Occipital lobe (tissue), 3 donors: ENCODE measurements at places on chromosomes 5 and 9. TPM values are rescaled to one million over a fixed set of nuclear protein-coding genes. Genes with fewer than 3 reads are reported as not detected.

The FUT7 gene
- total RNA-seq = not detected

The FOXD4L6 gene
- 0.31 TPM for total RNA-seq

The CD274 gene
- total RNA-seq = 0.62 TPM

The UBE2B gene
- total RNA-seq = 83.4 TPM

The OTP gene
- not detected for total RNA-seq

The EPB41L4A gene
- total RNA-seq = 78.8 TPM

The C9orf50 gene
- total RNA-seq = not detected

The TMEFF1 gene
- total RNA-seq = 47.6 TPM

The RASGEF1C gene
- total RNA-seq = 12.8 TPM

The ADAMTS12 gene
- 1.2 TPM for total RNA-seq

The CTNNAL1 gene
- 14.0 TPM for total RNA-seq

The ITK gene
- total RNA-seq = 0.16 TPM
